GM06990 (cell line): ENCODE measurements at places on chromosomes 11 and 22.

DNA sequence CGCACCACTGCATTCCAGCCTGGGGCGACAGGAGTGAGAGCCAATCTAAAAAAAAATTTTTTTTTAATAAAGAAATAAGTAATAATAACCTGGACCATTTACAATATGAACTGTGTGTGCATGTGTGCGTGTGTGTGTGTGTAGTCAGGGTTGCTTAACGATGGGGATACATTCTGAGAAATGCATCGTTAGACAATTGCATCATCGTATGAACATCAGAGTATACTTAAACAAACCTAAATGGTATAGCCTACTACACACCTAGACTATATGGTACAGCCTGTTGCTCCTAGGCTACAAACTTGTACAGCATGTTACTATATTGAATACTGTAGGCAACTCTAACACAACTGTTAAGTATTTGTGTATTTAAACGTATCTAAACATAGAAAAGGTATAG, 26.4 kb downstream of the RDX start:
- DNase-seq: no peak

- no peak for DNase-seq
Observed at GRCh38 chr11:117187007-117187406, 8.5 kb downstream of the SIDT2 start.

DNA sequence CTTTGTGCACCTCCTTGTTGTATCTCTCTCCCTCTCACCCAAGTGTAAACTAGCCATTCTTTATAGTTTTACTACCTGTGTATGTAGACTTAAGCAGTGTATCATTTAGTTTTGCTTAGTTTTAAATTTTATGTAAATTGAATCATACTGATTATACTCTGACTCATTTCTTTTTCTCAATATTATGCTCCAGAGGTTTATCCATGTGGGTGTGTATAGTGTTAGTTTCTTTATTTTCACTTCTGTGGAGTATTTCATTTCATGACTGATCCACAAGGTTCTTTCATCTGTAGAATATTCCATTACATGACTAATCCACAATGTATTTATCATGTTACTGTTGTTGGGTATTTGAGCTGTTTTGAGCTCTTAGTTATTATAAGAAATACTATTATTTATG, 62.0 kb downstream of the CCDC34 start:
- no peak for DNase-seq

- no peak for DNase-seq
Observed at GRCh38 chr11:42034826-42035225, 575.4 kb upstream of the LRRC4C start.

DNA sequence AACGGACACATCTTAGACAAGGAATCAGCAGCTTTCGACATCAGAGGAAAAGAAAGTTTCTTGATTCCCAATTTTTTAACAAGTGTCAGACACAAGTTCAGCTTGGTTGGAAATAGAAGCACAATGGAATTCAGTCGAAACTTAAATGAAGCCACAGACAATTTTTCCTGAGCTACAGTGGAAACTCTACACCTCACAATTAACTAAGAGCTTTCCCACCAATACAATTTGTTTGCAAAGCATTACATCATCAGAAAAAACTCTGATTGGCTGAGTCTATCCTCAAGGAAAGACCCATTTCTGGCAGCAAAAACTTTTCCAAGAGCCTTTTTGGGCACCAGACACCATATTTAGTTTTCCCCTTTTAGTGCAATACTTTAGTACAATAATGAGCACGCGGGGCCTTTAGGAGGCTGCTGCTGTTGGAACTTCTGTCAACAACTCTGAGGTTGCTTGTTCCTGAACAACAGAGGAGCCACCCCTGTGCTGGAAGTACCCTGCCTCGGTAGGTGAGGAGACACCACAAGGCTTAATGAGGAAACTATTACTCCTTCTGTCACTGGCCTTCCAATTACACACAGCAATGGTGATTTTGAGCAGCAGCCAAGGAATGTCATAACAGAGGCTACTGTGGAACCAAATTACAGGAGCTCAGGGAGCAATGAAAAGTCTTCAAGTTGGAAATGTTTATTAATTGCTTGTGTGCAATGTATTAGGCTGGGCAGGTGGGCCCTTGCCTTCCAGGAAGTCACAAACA, 61.9 kb upstream of the BARX2 start:
- DNase-seq: no peak

GRCh38 chr11:101453682-101454081, 130.1 kb downstream of the TRPC6 start:
- DNase-seq: no peak
